Motor neuron (in vitro differentiated cells): ENCODE measurements at places on chromosomes 7 and 10. TPM values are rescaled to one million over a fixed set of nuclear protein-coding genes. Genes with fewer than 3 reads are reported as not detected.

The PODXL gene
- 12.4 and 13.4 TPM in 2 replicates for total RNA-seq

The VGF gene
- 0.40 and 1.0 TPM in 2 replicates for total RNA-seq

The SLC26A5 gene
- total RNA-seq: not detected in 2 replicates

DNA sequence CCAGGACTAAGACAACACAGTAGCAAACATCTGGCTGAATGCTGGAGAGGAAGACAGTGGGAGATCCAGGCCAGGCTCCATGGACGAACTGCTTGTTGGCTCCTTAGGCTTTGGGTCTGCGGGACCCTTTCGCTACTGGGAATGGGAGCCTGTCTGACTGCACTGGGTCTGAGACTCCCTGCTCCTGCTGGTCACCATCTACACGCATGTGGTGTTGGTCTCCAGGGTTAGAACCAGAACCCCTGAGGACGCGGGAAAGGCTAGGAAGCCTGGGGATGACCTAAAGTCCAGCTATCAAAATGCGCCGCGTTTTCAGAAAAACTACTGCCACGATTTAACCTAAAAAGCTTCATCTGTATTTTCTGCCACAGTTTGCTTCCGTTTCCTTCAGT is 817 bp upstream of the DNAJB6 start:
- no peak for ATAC-seq

DNA sequence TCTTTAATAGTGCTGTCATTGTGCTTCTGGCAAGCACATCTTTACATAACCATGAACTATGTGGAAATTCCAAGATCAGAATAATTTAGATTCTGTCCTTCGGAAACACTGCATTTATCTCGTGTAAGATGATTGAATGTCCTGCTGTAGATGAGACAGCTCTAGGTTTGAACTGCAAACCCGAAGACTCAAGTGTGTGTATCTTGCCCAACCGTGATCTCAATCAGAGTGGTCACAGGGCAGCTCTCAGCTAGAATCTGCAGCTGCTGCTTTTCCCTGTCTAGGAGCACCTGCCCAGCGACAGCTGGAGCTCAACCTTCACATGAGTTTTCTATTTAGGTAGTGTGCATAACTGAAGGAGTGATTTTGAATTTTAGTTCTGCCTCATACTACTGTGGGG is 17.5 kb upstream of the KIF20B start:
- no peak for ATAC-seq

- no peak for ATAC-seq
Observed at GRCh38 chr10:58435297-58435985, 50.2 kb downstream of the TFAM start.

DNA sequence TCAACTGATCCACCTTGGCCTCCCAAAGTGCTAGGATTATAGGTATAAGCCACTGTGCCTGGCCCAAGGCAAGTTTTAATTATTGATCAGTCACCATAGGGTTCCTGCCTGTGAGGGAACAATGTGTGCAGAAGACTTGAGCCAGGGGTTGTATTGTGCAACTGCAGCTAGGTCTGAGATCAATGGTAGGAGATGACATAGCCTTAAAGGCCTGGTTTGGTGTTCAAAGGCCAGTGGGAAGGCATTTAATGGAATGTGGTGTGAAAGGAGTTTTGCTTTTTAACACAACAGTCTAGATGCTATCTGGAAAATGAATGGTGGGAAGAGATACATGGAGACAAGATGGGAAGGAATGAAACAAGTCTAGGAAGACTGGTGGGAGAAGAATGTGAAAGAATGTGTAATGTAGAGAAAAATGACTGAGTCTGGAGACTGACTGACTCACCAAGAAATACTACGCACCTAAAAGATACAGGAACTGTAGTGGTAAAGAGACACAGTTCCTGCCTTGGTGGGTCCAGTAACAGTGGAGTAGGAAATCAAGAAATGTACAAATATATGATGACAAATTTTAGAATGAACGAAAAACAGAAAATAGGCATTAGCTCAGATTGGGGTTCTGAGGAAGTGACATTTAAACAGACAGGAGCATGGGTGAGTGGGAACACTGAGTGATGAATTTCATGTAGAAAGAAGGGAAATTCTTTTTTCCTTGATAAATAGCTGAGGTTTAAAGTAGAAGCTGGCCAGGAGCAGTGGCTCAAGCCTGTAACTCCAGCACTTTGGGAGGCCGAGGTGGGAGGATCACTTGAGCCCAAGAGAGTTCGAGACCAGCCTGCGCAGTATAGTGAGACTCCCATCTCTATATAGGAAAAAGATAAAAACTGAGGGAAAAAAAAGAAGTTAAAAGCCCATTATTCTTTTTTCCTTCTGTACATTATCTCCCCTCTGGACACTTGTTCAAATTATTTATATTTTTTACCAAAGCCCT is 9.4 kb downstream of the HNRNPF start:
- ATAC-seq: no peak

DNA sequence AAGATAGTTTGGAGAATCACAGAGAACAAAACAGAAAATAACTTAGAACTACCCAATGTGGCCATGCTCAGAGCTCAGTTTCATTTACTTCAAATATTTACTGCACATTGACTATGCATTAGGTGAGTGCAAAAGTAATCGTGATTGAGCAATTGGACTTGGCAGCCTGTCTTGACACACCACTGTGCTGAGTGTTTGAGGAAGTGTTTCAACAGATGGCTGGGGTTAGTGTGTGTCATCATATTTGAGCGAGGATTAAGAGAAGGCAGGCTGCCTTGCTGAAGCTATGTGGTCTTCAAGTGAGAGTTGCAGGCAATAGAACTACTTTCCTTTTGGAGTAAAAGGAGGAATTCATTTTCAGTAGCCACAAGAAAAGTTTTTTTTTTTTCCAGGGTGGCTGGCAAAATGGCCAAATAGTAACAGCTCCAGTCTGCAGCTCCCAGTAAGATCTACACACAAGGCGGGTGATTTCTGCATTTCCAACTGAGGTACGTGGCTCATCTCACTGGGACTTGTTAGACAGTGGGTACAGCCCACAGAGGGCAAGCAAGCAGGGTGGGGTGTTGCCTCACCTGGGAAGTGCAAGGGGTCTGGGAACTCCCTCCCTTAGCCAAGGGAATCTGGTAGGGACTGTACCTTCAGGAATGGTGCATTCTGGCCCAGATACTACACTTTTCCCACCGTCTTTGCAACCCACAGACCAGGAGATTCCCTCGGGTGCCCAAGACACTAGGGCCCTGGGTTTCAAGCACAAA is 37.6 kb downstream of the AKR1C4 start:
- peak; percentile 80 for ATAC-seq

- peak; percentile 38 for ATAC-seq
Observed at GRCh38 chr10:101236376-101237080, 7.3 kb upstream of the LBX1 start.

- ATAC-seq: no peak
Observed at GRCh38 chr10:18254086-18254485, 113.9 kb downstream of the CACNB2 start.

- peak; percentile 44 for ATAC-seq
Observed at GRCh38 chr10:112991888-112992491, 41.9 kb downstream of the TCF7L2 start.

GRCh38 chr10:12476656-12477055 is 127.3 kb downstream of the CAMK1D start:
- ATAC-seq: no peak

GRCh38 chr10:21326594-21327288 is 198.7 kb downstream of the SKIDA1 start:
- no peak for ATAC-seq

GRCh38 chr7:36082910-36083309 is 70.1 kb upstream of the EEPD1 start:
- no peak for ATAC-seq

- peak; percentile 70 for ATAC-seq
Observed at GRCh38 chr10:103884681-103885139, 29.3 kb upstream of the SH3PXD2A start.

- no peak for ATAC-seq
Observed at GRCh38 chr7:7157887-7158271, 24.5 kb upstream of the C1GALT1 start.
